ENCODE measurements at places on chromosomes 13 and 19. TPM values are rescaled to one million over a fixed set of nuclear protein-coding genes. Genes with fewer than 3 reads are reported as not detected.
A peak's percentile ranks its signal among the peaks of the same experiment; 100 is the strongest.

DNA sequence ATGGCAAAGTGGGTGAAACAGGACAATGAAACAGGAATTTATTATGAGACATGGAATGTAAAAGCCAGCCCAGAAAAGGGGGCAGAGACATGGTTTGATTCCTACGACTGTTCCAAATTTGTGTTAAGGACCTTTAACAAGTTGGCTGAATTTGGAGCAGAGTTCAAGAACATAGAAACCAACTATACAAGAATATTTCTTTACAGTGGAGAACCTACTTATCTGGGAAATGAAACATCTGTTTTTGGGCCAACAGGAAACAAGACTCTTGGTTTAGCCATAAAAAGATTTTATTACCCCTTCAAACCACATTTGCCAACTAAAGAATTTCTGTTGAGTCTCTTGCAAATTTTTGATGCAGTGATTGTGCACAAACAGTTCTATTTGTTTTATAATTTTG is 8.6 kb downstream of the CLN5 start:
- peak; percentile 51 for DNase-seq

NCAN gene
- not detected for total RNA-seq

GRCh38 chr13:29573190-29573589 is 22.3 kb downstream of the SLC7A1 start:
- DNase-seq, result peak; percentile 55

DNA sequence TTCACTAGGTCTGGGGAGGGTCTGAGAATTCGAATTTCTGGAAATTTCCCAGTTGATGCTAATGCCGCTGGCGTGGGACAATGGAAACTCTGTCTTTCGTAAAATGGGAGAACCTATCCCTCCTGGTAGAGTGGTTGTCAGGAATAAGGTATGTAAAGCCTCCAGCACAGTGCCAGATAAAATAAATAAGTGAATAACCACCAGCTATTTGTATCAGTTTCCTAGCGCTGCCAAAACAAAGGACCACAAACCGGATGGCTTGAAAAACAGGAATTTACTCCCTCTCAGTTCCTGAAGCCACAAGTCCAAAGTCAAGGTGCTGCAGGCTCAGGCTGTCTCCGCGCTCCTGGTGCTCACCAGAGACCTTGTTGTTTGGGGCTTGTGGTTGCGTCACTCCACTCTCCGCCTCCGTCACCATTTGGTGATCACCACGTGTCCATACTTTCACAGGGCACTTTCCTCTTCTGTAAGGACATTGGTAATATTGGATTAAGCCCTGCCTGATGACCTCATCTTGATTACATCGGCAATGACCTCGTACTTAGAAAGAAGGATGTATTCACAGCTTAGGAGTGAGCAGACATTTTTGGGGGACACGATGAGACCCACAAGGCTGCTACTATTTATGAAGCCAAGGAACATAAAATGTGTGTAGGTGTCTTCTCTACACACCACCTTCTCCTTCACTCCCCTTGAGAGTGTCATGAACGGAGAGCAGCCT is 428.5 kb downstream of the IRS2 start:
- DNase-seq, result no peak

- no peak for DNase-seq
Observed at GRCh38 chr13:100443998-100444328, 144.6 kb downstream of the GGACT start.

DNA sequence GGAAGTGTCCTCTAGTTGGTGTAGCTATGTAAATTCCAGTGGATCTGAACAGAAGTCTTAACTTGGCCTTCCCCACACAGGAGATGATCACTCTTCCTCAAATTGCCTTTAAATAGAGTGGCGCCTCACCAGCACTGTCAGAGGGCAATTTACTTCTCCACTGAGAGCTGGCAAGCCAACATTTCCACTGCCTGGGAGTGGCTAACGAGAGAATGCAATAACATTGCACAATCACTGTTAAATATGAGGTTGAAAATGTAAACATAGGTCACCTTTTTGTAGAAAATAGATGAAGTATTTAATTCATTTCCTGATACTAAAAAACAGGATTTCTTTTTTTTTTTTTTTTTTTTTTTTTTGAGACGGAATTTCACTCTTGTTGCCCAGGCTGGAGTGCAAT is 55.4 kb upstream of the UBL3 start:
- DNase-seq, result peak; percentile 55

DNA sequence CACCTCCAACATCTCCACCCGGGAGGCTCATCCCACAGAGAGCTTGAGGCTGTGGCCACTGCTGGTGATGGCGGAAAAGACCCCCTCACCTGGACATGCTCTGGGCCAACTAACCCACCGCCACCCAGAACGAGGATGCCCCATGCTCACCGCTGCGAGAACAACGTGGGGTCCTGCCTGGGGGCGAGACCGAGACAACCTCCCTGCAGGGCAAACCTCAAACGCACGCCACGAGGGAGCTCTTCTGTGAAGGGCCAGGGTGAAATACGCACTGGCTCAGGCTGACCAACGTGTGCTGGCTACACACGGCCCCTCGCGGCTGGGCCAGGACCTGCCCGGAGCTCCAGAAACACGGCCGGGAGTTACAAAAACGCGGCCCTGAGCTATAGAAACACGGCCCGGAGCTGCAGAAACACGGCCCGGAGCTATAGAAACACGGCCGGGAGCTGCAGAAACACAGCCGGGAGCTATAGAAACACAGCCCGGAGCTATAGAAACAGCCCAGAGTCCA is 19.0 kb upstream of the PLPP2 start:
- DNase-seq, result peak; percentile 26

GRCh38 chr13:84931264-84931663 is 868.0 kb downstream of the SLITRK6 start:
- no peak for DNase-seq

DNA sequence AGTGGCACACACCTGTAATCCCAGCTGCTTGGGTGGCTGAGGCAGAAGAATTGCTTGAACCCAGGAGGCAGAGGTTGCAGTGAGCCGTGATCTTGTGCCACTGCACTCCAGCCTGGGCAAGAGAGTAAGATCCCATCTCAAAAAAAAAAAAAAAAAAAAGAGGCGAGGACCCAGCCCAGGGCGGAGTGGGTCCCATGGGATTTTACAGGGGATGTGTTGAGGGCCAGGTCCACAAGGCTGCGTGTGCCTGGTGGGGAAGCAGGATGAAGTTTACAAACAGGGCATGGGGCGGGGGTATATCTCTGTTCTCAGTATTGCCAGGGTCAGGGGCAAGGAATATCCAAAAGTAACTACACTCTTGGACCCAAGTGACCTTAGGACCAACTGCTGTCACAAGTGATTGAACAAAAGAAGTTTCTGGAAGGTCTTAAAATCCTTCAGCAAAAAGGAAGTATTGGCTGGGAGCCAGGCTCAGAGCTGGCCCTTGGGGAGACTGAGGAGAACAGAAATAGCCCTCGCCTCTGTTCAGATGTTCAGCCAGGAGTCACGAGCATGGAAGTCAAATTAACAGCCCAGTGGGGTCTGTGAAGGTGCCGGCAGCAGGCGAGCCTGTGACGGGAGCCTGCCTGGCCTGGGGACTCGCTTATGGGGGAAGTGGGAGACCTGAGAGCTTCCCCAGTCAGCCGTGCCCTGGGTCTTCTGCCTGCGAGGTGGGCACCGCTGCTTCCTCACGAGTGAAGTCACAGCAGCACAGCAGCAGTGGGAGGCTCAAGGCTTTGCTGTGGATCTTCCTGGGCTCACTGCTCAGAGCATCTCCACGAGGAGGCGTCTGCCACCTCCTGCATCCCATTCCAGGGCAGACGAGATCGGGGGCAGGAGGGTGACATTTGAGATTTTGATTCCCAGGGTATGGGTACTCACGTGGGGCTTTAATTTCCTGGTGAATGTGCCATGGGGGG is 6.4 kb downstream of the MYO9B start:
- peak; percentile 28 for DNase-seq

GRCh38 chr19:34596989-34597388 is 80.0 kb downstream of the SCGB2B2 start:
- no peak for DNase-seq

NLRP9 gene
- total RNA-seq, result not detected

- DNase-seq, result no peak
Observed at GRCh38 chr13:26780411-26780810, 19.8 kb upstream of the GPR12 start.

DNA sequence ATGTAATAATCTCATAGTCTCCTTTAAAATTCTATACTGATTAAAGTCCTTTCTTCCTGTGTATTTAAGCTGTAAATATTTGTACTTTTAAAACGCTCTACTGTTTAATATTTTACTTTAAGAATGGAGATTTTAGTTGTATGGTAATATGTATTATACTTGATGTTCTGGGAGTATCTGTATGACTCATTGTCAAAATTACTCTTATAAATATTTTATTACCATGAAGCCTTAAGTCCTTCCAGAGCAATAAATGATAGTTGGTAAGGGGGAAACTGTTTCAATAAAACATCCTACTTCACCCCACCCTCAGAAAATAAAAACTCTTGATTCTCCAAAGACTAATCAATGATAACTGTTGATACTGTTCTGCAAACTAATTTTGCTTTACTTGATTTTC is 6.4 kb downstream of the PCDH9 start:
- no peak for DNase-seq

ZNF506 gene
- total RNA-seq, result 7.1 TPM

GRCh38 chr19:33374236-33374714 is 766 bp downstream of the CEBPG start:
- peak; percentile 53 for DNase-seq

DNA sequence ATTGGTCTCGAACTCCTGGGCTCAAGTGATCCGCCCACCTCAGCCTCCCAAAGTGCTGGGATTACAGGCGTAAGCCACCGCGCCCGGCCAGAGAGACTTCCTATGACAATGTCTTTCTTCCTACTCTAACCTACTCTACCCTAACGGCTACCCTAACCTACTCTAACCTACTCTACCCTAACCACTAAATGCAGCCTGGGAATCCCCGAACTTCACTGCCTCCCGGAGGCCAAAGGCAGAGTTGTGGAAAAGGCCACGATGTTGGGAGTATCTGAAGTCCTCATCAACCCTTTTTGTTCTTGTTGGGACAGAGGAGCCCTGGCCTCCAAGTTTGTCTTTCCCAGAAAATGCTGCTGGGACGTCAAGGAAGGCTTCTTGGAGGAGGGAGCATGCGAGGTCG is 967 bp upstream of the NR2C2AP start:
- DNase-seq, result no peak

ZNF575 gene
- total RNA-seq, result 0.63 TPM

ZNF682 gene
- total RNA-seq, result 2.8 TPM

MAG gene
- total RNA-seq, result not detected

ZNF627 gene
- total RNA-seq, result 17.3 TPM
